Hepatocyte (in vitro differentiated cells): ENCODE measurements at places on chromosomes 2 and 18. TPM values are rescaled to one million over a fixed set of nuclear protein-coding genes. Genes with fewer than 3 reads are reported as not detected.

Gene ITPRIPL1
- total RNA-seq: 2.0 TPM in 2 replicates

Gene C2orf80
- not detected in 2 replicates for total RNA-seq

DNA sequence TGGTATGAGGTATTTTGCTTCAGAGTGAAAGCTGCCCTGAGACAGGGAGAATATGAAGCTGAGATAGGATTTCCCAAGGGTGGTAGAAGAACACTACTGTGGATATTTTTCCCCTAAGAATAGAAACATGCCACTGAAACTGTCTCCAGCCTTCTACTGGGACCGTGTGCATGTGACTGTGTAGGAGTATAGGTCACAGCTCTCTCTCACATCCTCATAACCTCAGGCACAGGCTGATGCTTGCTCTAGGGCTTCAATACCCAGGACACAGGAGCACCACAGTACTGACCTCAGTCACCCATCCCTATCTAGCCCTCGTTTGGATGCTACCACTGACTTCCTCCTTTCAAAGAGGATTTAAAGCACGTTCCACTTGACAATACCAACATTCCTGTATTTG lies 67.2 kb downstream of the REV1 start:
- no peaks in the 10 kb centered on the region for H3K36me3 ChIP-seq
- H3K27ac ChIP-seq: no peak overlapping the region
- no peaks in the 10 kb centered on the region for H3K27me3 ChIP-seq
- no peak overlapping the region for H3K4me3 ChIP-seq

- no peak overlapping the region for H3K27ac ChIP-seq
- no peaks in the 10 kb centered on the region for H3K27me3 ChIP-seq
- H3K4me1 ChIP-seq: peaks cover 16% of the 10 kb centered on the region
- no peak for DNase-seq
These were observed 91.2 kb downstream of the GLI2 start for GRCh38 chr2:120826716-120827410.

GRCh38 chr2:86807468-86808275 lies 17.0 kb upstream of the CD8A start:
- no peaks in the 10 kb centered on the region for H3K4me1 ChIP-seq
- H3K27me3 ChIP-seq: no peaks in the 10 kb centered on the region
- peak overlapping the region; percentile 75 for H3K27ac ChIP-seq
